ENCODE measurements at places on chromosomes 11 and 22.

GRCh38 chr11:32121012-32121411, 30.1 kb downstream of the RCN1 start:
- peak; percentile 37 for DNase-seq

- DNase-seq: no peak
These were observed 90.0 kb downstream of the MICAL2 start for GRCh38 chr11:12200279-12200990.

DNA sequence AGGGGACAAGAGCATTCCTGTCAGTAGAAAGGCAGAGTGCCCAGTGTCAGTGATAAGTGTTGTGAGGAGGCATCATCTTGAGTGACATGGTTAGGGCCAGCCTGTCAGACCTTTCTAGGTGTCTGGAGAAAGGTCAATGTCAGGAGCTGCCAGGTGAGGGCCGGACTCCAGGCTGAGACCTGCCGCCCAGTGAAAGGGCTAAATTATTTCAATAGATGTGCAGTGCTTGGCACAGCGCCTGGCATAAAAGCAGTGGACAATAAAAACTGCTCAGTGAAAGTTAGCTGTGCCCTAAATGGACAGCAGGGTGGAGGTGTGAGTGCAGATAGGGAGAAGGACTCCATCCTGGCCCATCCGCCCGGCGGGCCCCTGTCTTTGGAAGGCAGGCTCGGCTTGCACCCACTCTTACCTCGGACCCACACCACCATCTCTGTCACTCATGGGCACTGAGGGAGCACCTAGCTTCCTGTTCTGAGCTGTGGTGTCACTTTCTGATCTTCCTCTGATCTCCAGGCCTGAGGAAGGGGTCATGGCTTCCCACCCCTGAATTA, 23.5 kb upstream of the WNT11 start:
- DNase-seq: no peak

- no peak for DNase-seq
These were observed 68.1 kb upstream of the LMO1 start for GRCh38 chr11:8331767-8332166.

DNA sequence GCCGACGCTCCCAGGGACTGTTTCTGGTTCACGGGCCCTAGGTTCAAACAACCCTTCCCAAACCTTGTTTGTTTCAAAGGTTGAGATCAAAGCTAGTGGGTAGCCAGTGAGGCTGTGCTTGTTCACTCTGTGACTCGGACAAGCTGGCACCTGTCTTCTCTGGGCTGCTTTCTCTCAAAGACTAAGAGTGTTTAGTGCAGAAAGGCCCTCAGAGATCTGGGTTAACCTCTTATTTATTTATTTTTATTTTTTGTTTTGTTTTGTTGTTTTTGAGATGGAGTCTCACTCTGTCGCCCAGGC, 13.0 kb upstream of the MALAT1 start:
- DNase-seq: no peak

GRCh38 chr11:102158164-102158735, 48.0 kb downstream of the YAP1 start:
- no peak for DNase-seq

GRCh38 chr11:5405173-5405572, 16.7 kb upstream of the OR51Q1 start:
- DNase-seq: no peak

- no peak for DNase-seq
These were observed 13.8 kb upstream of the RBM4B start for GRCh38 chr11:66691311-66691980.

- DNase-seq: no peak
These were observed 4.5 kb downstream of the BANF1 start for GRCh38 chr11:66006891-66007176.

- DNase-seq: no peak
These were observed 31.1 kb downstream of the RPL3 start for GRCh38 chr22:39288135-39288898.

DNA sequence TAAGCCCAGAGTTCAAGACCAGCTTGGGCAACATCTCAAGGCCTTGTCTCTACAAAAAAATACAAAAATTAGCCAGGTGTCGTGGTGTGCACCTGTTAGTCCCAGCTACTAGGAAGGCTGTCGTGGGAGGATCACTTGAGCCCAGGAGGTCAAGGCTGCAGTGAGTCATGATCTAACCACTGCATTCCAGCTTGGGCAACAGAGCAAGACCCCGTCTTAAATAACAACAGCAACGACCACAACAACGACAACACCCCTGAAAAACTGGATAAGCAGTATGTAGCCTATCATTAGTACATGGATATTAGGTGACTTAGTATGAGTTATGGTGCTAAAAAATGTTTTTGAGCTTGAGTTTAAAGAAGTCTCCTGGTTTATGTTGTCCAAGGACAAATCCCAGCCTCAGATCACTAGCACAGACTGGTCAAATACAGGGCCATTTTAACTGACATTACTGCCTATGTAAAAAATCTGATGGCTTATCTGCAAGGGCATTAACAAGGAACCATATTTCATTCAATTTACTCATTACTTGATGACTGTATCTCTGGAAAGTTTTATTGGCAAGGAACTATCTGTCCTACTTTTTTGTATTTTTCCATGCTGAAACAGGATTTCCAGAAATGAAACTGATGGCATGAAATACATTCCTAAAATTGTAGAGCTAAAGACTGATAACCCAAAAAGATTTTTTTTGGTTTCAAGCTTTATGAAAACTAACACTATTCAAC, 23.4 kb downstream of the C2CD3 start:
- DNase-seq: no peak

DNA sequence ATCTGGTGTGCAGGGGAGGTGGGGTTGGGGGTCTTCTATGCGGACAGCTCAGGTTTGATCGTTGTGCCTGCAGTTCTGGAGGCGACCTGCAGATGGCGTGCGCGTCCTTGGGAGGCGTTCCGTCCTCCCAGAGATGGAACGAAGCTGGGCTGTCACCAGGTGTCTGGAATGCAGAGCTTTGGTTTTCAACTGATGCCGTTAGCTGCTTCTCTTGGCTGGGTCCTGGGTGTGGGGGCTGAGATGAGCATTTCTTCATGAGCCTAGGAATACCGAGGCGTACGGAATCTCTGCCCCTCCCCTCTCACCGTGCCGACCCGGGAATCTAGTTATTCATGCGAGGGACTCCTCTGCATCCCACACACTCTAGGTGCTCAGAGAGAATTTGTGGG, 98.6 kb downstream of the CEP164 start:
- peak; percentile 83 for DNase-seq

DNA sequence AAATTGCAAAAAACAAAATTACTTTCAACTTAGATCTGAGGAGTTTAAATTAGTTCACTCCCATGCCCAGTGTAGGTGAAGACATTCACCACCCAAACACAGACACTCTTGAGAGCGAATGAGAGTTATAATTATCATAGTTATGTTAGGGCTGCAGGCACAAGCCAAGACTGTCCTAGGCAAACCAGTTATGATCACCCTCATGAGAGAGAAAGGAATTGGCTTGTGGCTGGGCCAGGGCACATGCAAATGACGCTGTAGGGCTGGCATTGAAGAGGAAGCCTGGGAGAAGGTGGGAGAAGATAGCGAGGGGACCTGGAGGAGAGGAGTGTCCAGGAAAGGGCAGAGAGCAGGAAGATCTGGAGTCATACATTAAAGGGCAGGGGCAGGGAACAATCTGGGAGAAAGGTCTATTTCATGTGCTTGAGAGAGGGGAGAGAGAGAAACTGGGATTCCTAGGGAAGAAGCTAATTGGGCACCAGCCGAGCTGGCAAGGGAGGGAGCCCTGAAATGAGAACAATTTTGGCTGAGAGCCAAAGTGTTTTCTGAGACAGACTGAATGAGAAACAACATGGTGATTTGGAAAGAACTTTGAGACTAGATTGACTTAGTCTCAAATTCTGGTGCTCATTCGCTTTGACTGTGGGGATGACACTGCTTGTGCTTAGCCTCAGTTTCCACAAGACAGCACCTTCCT, 279.9 kb downstream of the KIRREL3 start:
- DNase-seq: no peak

DNA sequence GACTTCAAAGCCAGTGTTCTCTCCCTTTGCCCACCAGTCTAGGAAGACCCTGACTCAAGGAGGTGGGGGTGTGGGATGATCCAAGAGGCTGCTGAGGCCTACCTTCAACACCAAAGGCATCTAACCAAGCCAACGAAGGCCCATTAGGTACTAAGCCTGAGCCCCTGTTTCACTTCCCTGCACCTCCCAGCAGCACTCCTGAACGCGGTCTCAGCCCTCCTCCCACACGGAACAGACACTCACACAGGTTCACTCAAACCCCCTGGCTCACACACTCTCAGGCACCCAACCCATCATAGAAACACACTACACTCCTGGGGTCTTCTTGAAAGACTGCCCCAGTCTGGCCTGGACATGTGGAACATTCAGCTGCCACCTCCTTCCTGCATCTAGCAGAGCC, 40.7 kb downstream of the SLC22A12 start:
- no peak for DNase-seq

GRCh38 chr11:119375337-119376196, 5.9 kb downstream of the USP2 start:
- DNase-seq: no peak

- DNase-seq: no peak
These were observed 4.3 kb upstream of the SBF2 start for GRCh38 chr11:10298342-10298741.

GRCh38 chr11:108713076-108713790, 48.4 kb downstream of the DDX10 start:
- no peak for DNase-seq

GRCh38 chr11:33656768-33657167, 43.9 kb downstream of the C11orf91 start:
- no peak for DNase-seq
